ENCODE measurements at places on chromosomes 1 and 21.

- no peak for DNase-seq
Measured at GRCh38 chr1:203678943-203679661, 52.5 kb downstream of the ATP2B4 start.

GRCh38 chr1:26544126-26544525 is 14.6 kb downstream of the RPS6KA1 start:
- DNase-seq, result no peak

DNA sequence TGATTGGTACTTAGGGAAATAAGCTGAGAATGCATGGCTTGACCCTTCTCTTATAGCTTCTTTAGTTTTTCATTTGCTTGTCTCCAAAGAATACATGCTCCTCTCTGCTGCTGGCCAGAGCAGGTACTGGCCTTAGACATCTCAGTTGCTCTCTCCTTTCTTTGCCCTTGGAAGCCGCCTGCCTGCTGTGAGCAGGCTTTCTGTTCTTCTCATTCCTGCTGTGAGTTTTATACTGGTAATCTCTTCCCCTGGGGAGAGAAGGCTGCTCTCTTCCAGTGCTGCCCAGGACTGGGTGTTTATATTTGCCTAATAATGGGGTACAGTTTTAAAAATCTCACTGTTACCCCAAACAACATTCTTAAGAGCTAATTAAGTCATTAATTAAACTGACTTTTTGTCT is 323.5 kb upstream of the LRRC7 start:
- DNase-seq, result no peak

DNA sequence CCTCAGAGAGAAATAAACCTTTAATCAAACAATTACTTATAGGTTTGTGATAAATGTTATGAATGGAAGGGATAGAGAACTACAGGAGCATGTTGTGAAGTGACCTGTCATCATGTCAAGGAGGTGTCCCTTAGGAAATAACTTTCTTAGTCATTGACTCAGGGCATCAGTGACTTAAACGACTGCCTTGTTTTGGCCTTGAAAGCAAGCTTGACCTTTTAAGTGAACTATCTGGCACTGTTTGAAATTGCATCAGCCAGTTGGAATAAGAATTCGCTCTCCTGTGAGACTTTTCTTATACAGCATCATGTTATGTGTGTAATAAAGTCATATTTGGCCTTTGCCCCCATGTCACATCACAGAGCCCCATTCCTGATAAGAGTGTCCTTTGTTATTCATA is 30.9 kb downstream of the LRRC8B start:
- no peak for DNase-seq

GRCh38 chr1:161115132-161115711 is 2.6 kb downstream of the PFDN2 start:
- DNase-seq, result no peak

DNA sequence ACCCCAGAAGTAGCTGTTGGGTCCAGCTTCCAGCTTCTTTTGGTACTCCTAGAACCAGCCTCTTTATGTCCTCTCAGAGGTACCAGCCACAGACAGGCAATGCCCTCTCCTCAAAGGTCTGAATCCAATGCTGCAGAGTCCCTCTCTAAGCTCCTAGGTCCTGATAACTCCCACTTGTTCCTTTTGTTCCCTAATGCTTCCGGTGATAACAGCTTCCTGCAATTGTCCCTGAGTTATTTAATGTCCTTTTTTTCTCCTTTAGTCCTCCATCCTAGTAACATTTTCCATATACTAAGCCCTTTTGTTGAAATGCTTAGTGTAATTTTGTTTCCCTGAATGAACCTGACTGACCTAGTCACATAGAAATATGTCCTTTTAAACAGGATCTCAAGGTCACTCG is 201.7 kb upstream of the BEND5 start:
- no peak for DNase-seq

- no peak for DNase-seq
Measured at GRCh38 chr1:22983944-22984343, 11.3 kb upstream of the LACTBL1 start.

DNA sequence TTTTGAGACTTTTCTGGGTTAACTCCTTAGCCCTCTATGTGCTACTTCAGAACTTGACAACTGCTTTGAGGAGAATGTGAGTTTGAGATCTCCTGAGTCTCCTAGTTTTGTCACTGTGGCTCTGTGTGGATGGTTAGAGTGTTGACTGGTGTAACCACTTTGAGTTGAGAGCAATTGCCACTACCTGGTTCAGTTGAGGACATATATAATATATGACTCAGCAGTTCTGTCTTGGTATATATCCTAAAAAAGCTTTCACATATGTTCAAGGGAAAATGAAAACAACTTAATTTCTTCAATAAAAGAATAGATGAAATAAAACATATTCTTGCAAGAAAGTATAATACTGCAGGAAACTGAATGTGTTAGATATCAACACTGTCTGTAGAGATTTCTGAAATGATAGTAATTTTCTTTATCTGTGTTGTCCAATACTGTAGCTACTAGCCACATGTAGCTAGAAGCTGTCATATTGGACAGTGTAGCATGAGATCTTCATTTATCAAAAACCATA is 96.7 kb upstream of the QSOX1 start:
- DNase-seq, result no peak

- DNase-seq, result no peak
Measured at GRCh38 chr1:32394890-32395432, 720 bp upstream of the BSDC1 start.

GRCh38 chr1:235455097-235455496 is 49.2 kb downstream of the B3GALNT2 start:
- DNase-seq, result no peak

DNA sequence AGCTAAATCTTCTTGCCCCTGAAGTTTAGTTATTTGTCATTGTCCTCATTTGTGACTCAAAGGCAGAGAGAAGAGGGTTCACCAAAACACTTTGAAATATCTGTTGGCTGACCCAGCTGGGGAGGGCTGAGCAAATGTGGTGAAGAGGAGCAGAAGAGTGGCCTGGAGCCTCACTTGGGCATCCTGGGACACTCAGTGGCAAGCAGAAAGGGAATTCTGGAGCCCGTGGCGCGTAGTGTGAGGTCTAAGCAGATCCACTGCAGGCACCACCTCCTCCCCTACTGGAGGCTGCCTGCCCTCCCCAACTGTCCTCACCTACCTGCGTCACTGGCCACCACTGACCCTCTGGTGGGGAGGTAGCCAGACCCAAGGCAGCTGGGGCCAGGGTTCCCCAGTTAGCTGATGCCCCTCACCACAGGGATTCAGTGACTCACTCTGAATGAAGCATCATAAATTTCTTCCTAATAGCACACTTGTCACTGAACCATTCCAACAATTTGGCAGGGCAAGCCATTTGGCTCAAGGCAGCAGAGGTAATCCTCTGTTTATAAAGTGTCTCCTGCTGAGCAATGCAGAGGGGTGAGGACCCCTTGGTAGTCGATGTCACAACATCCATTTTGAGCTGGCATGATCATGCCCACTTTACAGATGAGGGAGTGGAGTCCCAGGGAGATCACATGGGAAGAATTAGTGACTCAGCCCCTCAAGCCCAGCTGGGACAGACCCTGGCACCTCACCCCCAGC is 80.3 kb downstream of the NENF start:
- DNase-seq, result no peak

DNA sequence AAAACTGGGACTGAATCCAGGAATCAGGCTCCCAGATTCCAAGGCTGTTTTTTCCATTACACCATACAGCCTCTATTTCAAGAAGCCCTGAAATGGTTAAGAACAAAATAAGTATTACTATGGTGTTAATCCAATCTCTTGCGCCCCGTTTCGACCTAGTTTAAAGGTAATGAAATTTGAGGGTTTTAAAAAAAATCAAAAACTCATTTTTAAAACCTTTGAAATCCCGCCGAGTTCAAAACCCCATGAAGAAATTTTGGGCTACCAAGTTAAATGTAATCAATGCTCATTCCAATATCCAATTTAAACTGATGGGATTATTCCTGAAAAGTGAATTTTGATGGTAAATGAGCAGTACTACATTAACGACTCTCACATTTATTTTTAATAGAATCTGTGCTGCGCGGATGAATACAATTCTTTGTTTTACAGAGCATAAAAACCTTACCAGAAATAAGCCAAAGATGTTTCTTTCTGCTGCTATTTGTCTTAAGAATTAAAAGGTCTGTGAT is 767 bp upstream of the EGLN1 start:
- DNase-seq, result no peak

GRCh38 chr1:204174958-204175357 is 8.8 kb upstream of the REN start:
- no peak for DNase-seq

GRCh38 chr1:166083887-166084286 is 82.9 kb downstream of the FAM78B start:
- DNase-seq, result no peak

DNA sequence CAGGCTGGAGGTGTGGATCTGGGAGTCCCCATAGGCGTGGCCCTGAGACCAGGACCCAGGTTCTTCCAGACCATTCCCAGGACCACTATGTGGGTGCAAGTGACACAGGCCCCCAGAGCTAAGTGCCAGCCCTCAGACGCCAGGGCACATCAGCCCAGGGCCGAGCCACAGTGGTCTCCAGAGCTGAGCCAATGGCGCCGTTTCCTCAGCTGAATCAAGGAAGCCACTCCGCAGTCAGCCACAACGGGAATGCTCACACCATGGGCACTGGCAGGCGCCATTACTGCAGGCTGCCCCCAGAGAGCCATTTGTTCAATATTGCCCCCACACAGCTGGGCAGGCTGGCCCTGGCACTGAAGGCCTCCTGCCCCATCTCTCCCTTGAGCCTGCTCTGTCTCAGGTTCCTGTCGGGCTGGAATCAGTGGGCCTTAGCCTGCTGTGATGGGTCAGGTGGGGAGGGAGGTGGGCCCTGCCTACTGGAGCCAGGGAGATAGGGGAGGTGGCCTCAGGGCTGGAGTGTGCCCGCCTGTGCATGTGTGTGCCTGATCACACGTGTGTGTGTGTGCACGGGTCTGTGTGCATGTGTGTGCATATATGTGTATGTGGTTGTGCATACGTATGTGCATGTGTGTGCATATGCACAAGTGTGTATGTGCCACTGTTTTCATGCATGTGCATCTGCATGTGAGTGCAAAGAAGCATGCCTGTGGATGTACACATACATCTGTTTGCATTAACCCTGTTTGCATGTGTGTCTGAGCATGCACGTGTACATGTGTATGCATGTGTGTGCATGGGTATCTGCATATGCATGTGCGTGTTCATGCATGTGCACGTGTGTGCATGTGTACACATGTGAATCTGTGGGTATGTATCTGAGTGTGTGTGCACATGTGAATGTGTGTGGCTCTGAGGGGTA is 6.1 kb downstream of the GJC2 start:
- no peak for DNase-seq

DNA sequence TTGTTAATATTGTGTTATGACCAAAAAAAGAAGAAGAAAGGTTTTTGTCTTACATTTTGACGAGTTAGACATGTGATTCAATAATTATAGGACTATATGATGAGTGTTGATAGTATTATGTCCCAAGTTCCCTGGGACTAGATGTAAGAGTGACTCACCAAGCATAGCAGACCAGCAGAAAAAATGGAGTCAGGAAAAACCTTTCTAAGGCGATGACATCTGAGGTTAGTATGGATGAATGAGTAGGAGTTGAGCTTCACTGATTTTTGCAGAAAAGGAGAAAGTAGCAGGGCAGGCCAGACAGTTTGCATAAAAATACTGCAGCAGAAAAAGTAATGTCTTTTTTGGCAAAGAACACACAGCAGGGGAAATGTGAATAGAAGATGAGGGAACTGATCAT is 1041.3 kb upstream of the ADGRL4 start:
- no peak for DNase-seq

DNA sequence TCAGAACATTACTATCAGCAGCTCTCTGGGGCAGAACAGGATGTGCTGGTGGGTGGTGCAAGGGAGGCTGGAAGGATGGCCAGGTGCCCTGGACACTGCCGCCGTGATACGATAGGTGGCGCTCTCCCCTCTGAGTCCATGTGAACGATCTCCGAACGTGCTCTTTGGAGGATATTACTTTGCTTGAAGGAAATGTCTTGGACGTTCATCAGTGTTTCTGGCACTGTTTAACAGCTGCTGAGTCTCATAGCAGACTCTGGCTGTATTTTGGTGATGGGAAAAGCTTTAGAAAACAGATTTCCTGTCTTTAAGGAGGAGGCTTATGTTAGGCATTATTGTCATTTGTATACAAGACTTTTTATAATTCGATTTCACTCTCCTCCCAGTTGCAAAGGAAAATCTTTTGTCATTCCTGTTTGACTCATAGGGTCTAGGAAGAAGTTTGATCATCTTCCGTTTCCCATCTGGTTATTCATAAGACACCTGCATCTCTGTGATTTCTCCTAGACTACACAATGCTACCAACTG is 386.2 kb upstream of the ADGRL2 start:
- DNase-seq, result peak; percentile 1

GRCh38 chr21:41953831-41954653 is at the start of gene C2CD2:
C2CD2 (minus strand) TSS chr21:41954018; CDS start chr21:41953648, 370 bp downstream.
- peak; percentile 43 for DNase-seq

DNA sequence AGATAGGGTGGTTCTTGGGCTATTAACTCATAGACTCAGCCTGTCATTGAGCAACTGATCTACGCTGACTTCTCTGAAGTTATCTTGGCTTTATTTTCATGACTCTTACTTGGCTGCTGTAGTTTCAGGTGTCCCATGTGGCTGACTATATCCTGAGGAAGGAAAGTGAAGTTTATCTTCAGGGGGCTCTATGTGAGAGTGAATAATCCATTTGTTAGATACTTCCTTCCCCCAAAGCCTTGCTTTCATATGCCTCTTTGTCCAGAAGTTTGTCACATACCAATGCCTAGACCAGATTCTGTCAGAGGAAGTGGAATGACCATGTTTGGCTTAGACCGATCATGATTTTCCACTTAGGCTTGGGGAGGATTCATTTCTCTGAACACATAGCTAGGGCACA is 27.9 kb upstream of the C1orf87 start:
- DNase-seq, result no peak

All from C1 segment of cervical spinal cord (tissue), 14 donors.